ENCODE measurements at places on chromosomes 12 and 14.

DNA sequence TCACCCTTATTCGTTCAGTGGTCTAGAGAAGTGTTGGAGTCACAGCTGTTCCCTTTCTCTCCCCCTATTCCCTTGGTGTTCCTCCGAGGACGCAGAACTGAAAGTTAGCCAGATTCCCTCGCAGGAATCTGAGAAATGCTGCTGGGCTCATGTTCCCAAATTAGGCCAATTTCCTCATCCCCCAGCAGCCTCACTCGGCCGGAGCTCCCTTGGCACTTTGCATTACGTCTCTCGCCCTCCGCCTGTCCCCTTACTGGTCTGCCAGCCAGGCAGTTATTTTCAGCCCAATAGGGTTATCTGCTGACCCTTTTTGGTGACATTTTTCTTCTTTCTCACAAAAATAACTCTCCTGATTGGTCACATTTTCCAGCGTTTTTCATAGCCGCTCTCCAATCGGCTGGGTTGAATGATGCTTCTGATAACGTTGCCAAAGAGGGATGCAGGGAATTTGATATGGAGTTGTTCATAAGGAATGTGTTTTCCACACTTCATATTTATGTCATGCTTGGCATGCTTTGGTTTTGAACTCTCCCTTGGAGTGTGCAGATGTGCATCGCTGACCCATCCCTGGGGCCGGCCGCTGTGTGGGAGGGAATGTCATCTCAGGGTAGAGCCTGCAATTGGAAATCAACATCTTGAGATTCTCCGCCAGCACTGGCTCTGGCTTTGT lies 9.9 kb downstream of the IFT43 start:
- DNase-seq = no peak

DNA sequence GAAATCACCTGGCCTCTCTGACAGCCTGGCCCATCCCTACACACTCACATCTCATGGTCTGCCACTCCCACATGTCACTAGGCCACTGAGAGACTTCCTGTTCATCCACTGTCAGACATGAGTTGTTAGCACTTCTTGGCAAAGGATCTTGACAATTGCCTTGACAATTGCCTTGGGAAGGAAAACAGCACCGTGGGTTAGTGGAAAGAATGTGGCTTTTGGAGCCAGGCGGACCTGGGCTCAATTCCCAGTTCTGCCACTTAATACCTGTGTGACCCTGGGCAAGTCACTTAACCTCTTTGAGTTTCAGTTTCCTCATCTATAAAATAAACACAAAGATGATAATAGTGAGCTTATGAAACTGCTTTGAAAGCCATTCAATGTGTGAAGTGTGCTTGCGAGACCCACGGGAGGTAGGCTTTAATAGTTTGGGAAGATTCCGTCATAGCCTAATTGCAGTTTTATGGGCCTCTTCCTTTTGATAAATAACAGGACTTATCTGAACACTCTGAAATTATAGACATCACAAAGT lies 250.4 kb downstream of the C12orf75 start:
- DNase-seq = no peak

DNA sequence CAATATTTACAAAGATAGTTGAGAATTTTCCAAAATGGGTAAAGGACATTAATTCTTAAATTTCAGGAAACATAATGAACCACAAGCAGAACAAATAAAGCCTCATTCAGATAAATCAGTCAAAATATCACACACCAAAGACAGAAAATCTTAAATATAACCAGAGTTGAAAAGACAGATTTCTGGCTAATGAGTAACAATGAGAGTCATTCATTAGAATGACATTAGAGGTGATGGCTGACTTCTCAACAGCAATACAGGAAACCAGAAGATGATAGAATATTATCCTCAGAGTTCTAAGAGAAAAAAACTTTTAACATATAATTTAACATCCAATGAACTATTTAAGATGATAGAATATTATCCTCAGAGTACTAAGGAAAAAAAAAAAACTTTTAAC lies 124.2 kb downstream of the DENND5B start:
- DNase-seq = no peak

DNA sequence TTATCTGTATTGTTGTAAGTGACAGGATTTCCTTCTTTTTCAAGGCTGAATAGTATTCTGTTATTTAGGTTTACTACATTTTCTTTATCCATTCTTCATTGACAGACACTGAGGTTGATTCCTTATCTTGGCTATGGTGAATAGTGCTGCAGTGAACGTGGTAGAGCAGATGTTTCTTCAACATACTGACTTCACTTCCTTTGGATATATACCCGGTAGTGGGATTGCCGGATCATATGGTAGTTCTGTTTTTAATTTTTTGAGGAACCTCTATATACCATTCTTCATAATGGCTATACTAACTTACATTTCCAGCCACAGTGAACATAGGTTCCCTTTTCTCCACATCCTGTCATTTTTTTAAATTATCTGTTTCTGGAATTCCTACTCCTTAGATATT lies 21.8 kb downstream of the DERA start:
- no peak for DNase-seq

- DNase-seq = no peak
Measured at GRCh38 chr12:104477510-104478390, 21.0 kb downstream of the CHST11 start.

GRCh38 chr12:5710260-5710878 lies 234.7 kb downstream of the ANO2 start:
- no peak for DNase-seq

GRCh38 chr12:57549909-57550640 lies at the start of gene KIF5A:
KIF5A (plus strand) TSS chr12:57550044; CDS start chr12:57550272, 228 bp downstream.
- no peak for DNase-seq

DNA sequence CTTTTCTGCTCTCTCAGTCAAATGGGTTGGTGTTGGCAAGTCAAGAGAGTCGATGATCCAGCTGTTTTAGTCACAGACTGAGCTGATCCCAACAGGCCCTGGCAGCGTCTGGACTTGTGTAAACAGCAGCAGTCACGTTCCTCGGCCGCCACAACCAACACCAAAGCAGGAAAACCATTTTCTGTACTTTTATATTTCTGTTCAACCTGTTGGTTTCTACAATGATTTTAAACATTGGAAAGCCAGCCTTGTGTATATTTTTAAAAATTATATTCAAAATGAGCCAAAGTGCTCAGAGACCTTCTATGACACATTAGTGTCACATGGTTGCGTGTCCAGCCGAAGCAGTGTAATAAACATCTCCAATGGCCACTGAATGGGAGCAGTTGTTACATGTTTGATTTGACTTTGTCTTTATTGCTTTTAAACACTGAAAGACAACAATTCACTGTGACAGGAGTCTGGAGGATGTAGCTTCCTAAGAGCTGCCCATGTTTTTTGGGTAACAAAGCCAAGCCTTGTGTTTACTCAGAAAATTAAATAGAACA lies 5.9 kb upstream of the SIVA1 start:
- DNase-seq = no peak

GRCh38 chr14:34536951-34537676 lies 2.4 kb downstream of the EAPP start:
- DNase-seq = no peak

DNA sequence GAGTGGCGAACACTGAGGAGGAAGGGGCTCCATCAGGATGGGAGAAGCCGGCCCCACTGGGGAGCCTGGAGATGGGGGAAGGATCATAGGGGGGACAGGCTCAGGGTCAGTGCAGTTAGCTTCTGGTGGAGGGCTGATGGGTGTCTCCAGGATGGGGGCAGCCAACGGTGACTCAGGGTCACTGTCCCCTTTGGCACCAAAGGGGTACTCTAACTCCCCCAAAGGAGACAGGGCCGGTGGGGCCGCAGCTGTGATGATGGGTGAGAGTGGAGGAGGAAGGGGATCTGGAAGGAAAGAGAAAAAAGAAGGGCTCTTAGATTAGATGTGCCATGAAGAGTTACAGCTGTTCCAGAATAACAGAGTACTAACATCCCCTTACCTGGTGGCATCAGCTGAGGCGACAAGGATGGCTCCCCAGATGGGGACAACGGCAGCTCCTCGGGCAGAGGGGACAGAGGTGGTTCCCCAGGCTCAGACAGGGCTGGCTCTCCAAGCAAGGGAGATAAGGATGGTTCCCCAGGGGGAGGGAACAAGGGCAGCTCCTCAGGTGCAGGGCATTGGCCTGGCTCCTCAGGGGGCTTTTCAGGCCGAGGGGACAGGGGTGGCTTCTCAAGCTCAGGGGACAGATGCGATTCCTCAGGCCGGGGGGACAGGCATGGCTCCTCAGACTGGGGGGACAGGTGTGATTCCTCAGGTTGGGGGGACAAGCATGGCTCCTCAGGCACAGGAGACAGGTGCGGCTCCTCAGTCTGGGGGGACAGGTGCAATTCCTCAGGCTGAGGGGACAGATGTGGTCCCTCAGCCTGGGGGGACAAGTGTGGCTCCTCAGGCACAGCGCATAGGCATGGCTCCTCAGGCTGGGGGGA lies 9.9 kb downstream of the KMT2D start:
- no peak for DNase-seq

- DNase-seq = no peak
Measured at GRCh38 chr12:2490831-2491230, 303.9 kb upstream of the FKBP4 start.

- DNase-seq = no peak
Measured at GRCh38 chr14:96730386-96730785, 66.8 kb upstream of the VRK1 start.

GRCh38 chr12:16361142-16361783 lies 13.8 kb downstream of the MGST1 start:
- peak; percentile 66 for DNase-seq

DNA sequence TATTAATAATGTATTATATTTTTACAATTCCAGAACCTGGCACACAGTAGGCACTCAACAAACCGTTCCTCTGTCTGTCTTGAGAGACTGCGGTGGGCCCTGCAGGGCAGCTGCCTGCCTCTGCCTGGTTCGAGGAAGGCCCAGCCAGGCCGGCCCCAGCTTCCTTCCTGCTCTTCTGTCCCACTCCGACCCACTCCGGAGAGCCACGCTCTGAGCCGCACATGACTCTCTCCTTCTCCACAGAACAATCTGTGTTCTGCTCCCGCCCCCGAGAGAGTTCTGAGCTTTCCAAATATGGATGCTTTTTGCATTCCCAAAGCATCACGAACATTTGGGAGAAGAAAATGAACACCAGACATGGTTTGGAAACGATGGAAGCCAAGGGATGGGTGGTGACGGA lies 57.3 kb downstream of the TTC7B start:
- DNase-seq = no peak

- no peak for DNase-seq
Measured at GRCh38 chr14:67373347-67373746, 13.2 kb downstream of the EIF2S1 start.

DNA sequence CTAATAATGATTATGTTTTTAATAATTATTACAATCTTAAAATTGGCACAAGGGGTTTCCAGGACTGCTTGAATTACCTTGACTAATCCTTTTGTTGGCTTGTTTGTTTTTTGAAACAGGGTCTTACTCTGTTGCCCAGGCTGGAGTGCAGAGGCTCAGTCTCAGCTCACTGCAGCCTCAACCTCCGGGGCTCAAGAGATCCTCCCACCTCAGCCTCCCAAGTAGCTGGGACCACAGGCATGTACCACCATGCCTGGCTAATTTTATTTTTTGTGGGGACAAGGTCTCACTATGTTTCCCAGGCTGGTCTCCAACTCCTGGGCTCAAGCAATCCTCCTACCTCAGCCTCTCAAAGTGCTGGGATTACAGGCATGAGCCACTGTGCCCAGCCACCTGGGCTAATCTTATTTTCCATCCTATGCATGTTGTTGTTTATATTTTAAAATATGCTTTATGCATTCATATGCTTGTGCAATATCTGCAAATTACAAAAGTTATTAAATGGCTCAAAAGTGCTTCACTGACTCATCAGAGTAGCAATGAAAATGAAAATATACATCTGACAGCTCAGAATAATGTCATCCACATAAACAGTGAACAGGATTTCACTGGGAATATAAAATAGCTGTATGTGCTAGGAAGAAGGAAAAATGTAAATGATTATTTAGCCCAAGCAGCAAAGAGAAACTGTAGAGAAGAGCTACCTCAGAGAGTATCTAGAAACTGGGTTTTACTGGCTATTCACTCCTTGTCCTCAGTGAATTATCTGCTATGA lies 24.8 kb upstream of the PLEKHG6 start:
- no peak for DNase-seq

- DNase-seq = no peak
Measured at GRCh38 chr12:117134059-117134458, 34.8 kb upstream of the TESC start.

GRCh38 chr12:74584483-74585062 lies 46.9 kb downstream of the ATXN7L3B start:
- DNase-seq = no peak

DNA sequence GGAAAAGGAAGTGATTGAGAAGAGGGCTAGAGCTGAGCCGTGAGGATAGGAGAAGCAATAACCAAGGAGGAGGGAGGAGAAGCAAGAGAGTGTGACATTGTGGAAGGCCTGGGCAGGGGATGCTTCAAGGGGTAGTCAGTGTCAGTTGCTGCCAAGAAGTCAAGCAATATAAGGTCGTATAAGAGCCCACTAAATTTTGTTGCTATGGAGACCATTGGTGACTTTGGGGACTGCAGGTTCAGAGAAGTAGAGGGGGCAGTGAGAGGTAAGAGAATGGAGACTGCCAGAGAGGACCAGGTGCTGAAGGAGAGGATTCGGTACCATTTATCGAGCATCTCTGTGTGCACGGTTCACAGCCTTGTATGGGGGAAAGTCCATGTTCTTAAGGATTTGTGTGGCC lies 3.1 kb upstream of the ATXN3 start:
- DNase-seq = no peak

DNA sequence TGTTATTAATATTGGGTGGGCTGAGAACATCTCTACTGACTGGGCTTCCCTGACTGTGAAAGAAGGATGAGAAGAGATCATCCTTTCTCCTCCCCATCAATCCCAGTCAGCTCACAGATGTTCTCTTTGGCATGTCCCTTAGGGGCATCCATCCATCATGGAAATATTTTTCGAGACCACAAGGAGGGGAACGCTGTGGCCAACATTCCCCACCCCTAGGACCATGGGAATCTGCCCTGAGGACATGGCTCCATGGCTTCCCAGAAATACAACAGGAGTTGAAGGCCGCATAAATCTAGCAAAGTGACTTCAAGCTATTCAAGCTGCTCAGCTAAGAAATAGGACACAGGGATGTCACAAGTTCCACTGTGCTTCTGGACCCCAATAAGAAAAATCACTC lies 456.8 kb downstream of the MED13L start:
- no peak for DNase-seq

DNA sequence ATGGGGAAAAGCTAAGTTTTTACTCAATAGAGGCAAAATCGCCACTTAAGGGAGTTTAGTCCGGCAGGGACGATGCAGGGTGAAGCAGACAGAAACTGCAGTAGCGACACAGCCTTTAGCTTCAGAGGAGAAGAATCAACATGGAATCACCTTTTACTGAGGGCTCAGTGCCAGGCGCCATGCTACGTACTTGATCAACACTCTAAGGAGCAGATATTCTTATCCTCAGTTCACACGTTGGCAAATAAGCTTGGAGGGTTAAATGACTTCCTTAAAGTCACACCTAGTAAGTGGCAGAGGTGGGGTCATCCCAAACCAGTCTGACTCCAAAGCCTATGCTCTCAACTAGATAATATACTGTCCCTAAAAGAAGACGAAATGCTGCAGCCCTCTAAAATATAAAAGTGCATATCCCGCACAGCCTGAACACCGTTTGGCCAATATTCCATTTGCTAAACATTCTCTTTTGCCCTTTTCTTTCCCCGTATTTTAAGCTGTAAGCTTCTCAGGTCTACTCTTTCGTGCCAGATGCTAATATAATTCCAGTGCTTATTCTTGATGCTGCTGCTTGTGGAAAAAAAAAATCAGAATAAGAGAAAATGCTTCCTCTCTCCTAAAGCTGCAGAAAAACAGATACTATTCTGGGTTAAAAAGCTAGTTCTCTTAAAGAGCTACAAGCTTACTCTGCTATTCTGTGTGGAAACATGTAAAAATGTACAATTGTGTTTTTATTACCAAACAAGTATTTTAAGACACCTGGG lies 10.9 kb downstream of the CCDC92 start:
- no peak for DNase-seq

Measured in NCI-H2081 treated with DMSO at 0.1 percent for 48 hours (cell line).